NCI-H1930 (cell line): ENCODE measurements at places on chromosomes 3 and 15.

DNA sequence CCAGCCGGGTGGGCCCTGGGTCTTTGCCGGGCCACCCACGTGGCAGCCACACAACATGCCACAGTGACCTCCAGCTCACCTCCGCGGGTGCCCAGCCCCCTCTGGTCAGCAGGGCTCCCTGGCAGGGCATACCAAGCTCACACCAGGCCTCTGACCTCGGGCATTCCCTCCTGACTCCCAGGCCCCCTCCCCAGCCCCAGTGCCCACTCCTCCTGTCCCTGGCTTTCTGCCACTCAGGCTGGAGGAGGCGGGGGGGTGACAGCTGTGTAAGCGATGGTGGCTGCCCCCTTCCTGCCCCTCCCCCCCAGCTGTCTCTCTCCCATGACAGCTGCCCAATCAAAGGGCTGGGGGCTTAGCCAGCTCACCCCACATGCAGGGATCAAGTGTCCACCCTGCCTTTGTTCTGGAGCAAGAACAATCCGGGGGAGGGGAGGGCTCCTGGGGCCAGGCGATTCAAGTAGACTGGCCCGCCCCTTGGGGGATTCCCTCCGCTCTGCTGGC is 3.3 kb downstream of the PCBP4 start:
- DNase-seq: no peak

DNA sequence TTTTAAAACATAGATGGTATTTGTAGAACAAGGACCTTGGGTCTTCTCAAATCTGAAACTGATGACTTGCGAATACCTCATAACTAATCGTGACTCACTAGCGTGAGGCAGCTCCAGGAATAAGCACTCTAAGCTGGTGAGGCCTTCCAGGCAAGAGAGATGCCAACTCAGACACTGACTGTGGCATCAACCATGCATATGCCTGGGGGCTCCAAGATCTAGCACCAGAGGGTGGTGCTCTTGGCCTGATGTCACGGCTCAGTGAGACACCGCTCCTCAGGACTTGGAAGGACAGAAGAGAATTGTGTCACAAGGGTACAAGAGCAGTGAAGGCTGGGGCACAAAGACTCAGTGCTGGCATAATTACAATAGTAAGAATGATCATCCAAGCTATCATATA is 125.0 kb upstream of the TRIM42 start:
- DNase-seq: no peak

- no peak for DNase-seq
Observed at GRCh38 chr3:112002096-112002971, 3.6 kb downstream of the TAGLN3 start.

DNA sequence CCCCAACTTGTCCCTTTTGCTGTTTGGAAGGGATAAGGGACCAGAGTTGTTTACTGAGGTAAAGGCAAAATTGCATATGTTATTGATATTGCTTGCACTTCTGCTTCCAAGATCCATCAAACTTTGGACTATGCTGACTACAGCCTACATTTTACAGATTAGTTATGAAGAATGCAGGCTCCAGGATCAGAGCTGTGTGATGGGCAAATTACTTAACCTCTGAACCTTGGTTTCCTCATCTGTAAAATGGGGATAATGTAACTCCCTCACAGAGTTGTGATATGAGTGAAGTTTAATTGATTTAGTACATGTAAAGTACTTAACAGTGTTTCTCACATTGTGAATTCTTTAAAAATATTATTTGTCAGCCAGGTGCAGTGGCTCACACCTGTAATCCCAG is 15.9 kb downstream of the FAIM start:
- DNase-seq: no peak
